Lower lobe of right lung (tissue), 2 donors: ENCODE measurements at places on chromosomes 1 and 21. TPM values are rescaled to one million over a fixed set of nuclear protein-coding genes. Genes with fewer than 3 reads are reported as not detected.

Gene OR6K3
- total RNA-seq = 2.2 TPM

Gene ELAPOR1
- total RNA-seq = 24.4 TPM

Gene LEMD1
- not detected for total RNA-seq

Gene OR2T3
- not detected for total RNA-seq

Gene OR2T8
- total RNA-seq = not detected

Gene KRTAP11-1
- total RNA-seq = not detected

Gene GJC2
- 6.0 TPM for total RNA-seq

Gene CFAP107
- 2.9 TPM for total RNA-seq

Gene DMBX1
- not detected for total RNA-seq

Gene ZBTB48
- total RNA-seq = 36.5 TPM

Gene CLCA1
- total RNA-seq = not detected

Gene C21orf91
- 24.8 TPM for total RNA-seq

Gene CYP4Z1
- total RNA-seq = 1.4 TPM

Gene TMPRSS2
- 87.7 TPM for total RNA-seq

Gene APCS
- total RNA-seq = not detected

Gene FCAMR
- total RNA-seq = not detected

Gene GABRD
- total RNA-seq = 2.7 TPM

Gene ALX3
- total RNA-seq = not detected

Gene SH3BGRL3
- 204 TPM for total RNA-seq

Gene PLD5
- 0.21 TPM for total RNA-seq

Gene EMC1
- total RNA-seq = 39.2 TPM

Gene PLXNA2
- total RNA-seq = 83.9 TPM

Gene AIRE
- not detected for total RNA-seq

Gene NECTIN4
- 6.2 TPM for total RNA-seq

Gene ERICH3
- 8.1 TPM for total RNA-seq

Gene MYOG
- not detected for total RNA-seq

Gene CA6
- total RNA-seq = not detected

Gene PTPN22
- total RNA-seq = 14.1 TPM
